Astrocyte of the hippocampus (primary cell): ENCODE measurements at places on chromosomes 2 and 18.

GRCh38 chr2:235611349-235611748 lies 117.5 kb downstream of the AGAP1 start:
- DNase-seq: no peak

DNA sequence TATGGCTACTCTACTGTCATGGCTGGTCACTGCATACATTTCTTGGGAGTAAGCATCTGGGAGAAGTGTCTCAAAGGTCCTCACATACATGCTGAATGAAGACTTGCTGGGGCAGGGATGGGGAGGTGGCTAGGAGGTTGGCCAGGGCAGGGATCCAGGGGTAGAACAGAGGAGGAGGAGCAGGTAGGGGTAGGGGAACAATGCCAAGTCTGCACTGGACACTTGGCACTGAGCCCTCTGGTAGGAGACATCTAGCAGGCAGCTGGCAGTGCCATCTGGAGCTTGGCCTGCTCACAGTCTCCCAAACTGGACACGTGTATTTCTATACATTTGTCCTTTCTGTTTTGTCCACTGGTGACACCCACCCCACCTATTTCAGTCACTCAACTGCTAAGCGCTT lies 62.7 kb upstream of the REV1 start:
- no peak for DNase-seq

DNA sequence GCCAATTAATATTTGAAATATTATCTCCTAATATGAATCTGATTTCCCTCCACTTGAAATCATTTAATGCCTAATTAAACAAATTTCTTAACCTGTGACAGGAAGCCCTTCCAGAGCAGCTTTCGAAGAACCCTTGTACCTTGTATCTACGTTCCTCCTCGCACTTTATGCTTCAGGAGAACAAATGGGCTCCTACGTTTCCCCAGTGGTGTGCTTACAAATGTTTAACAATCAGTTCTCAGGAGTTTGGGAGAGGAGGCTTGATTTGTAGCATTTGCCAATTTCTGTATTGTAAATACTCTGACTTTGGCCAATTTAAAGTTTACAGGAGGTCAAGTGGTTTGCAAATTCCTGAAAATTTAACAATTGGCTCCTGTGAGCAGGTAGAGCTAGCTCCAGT lies 327.8 kb downstream of the THSD7B start:
- DNase-seq: no peak

DNA sequence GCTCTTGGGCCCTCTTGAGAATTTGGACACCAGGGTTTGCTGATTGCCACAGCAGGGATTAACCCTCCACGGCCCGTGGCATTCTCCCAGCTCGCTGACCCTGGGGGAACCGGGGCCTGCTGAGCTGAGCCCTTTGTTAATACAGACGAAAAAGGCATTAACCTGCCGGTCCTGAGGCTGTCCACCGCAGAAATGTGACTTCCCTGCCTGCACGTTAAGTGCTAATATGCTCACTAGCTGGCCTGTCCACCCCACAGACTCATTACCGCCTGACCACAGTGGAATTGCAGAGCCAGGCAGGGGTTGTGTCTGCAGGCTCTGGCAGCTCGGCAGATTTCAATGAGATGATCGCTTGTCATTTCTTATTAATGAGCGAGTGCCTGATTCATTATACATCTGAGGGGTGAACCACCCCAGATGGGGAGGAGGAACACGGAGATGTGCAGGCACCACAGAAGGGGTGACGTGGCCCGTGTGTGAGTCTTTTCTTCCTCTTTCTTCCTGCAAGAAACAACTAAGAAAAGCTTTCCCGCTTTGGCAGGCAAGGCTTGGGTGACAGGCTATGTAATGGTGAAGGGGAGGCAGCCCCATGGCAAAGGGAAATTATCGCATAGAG lies 126.0 kb downstream of the GLI2 start:
- DNase-seq: peak; percentile 85

DNA sequence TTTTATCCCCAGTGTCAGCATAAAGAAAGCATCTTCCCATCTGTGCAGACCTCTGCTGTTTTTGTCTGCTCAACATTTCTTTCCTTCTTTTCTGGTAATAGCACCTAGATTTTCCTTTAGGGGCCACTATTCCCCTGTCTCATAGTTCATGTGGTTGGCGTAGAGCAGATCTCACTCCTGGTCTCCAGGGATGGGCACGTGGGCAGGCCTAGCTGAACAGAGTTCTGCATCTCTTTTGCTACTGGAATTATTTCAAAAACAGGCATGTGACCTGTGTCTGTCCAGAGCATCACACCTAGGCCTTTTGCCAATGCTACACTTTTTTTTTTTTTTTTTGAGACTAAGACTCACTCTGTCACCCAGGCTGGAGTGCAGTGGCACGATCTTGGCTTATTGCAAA lies 17.7 kb upstream of the ICOS start:
- DNase-seq: no peak

- DNase-seq: no peak
Measured at GRCh38 chr2:126930970-126931590, 32.4 kb downstream of the TEX51 start.

- DNase-seq: no peak
Measured at GRCh38 chr2:20168727-20169696, 55.9 kb downstream of the SDC1 start.
